NCI-H524 (cell line): ENCODE measurements at places on chromosomes 1 and 21.

GRCh38 chr21:45630066-45630694 lies 13.3 kb upstream of the PCBP3 start:
- no peak for DNase-seq

DNA sequence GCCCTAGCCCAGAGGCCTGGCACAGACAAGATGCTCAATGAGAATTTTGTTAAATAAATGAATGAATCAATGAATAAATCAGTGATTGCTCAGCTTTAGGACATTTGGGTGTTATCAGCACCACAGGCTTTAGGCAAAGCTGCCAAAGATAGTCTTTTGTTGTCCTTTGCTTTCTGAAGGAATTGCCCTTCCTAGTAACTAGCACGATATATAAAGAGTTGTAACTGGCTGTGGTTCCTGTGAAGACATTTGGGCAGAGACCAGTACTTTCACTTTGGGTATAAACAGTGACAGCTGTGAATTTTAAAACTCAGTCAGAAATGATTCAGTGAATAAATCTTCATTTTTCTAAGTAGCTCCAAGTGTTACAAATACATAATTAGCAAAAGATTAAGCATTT lies 13.3 kb downstream of the RNU5D-1 start:
- no peak for DNase-seq

DNA sequence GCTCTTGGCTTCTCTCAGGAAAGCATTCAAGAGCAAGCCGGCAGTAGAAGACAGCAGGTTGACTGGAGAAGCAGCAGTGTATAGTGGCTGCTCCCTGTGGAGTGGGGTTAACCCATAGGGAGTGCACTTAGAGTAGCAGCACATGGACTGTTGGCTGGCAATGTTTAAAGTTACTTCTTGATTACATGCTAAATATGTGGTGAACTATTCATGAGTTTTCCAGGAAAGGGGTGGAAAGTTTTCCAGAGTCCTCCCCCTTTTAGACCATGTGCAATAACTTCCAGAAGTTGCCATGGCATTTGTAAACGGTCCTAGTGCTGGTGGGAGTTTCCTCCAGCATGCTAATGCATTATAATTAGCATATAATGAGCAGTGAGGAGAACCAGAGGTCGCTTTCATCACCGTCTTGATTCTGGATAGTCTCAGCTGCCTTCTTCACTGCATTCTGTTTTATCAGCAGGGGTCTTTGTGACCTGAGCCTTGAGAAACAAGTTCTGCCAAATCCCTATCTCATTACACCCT lies 131.8 kb downstream of the CCDC185 start:
- DNase-seq = no peak

- no peak for DNase-seq
These were observed 37.3 kb downstream of the KCND3 start for GRCh38 chr1:111952125-111952657.

GRCh38 chr1:172883387-172883791 lies 167.4 kb downstream of the TNFSF18 start:
- DNase-seq = no peak

GRCh38 chr1:3827813-3828307 lies 29.2 kb downstream of the CEP104 start:
- DNase-seq = no peak

- DNase-seq = no peak
These were observed 63.6 kb downstream of the EPHB2 start for GRCh38 chr1:22773981-22774832.

GRCh38 chr21:46003575-46004007 lies 22.0 kb downstream of the COL6A1 start:
- DNase-seq = no peak

GRCh38 chr1:14529475-14529874 lies 69.0 kb upstream of the KAZN start:
- no peak for DNase-seq

- no peak for DNase-seq
These were observed 43.3 kb downstream of the SIPA1L2 start for GRCh38 chr1:232586679-232587078.

- no peak for DNase-seq
These were observed 84.8 kb downstream of the DMRTB1 start for GRCh38 chr1:53543778-53544695.

GRCh38 chr1:169653873-169654272 lies 23.9 kb upstream of the SELP start:
- DNase-seq = no peak

GRCh38 chr1:18104546-18105100 lies 3.0 kb upstream of the IGSF21 start:
- no peak for DNase-seq

DNA sequence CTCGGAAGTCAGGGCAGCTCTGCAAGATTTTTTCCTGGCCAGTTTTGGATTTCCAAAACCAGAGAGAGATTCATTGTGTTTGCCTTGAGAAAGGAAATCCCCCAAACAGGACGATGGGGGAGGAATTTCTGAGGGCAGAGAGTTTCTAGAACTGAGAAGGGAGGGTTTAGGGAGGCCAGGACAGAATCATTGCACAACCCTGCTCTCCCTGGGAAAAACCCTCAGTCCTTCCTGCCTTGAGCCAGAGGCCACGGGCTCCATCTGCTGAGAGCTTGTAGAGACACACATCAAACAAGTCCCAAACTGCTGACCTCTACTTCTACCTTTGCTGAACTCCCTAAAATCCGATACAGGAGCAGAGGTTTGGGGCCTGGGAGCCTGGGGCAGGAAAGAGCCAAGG lies 99.7 kb downstream of the NMNAT2 start:
- no peak for DNase-seq

- DNase-seq = no peak
These were observed 19.0 kb downstream of the YARS1 start for GRCh38 chr1:32798191-32798590.

DNA sequence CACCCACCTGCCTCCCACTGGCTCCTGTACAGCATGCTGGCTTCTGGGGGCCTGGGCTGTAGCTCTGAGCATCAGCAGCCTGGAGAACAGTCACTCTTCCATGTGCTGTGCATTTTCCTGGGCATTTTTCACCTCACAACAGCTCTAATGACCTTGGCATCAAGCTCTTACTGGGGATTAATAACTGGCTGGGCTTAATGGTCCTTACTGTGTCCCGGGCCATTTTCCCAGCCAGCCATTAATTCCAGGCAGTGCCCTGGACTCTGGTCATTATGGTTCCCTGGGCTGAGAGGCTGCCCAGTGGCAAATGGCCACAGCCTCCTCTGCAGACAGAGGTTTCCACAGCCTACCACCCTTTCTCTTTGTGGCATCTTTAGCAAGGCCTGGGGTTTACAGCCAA lies 171.8 kb downstream of the ST6GALNAC5 start:
- no peak for DNase-seq

DNA sequence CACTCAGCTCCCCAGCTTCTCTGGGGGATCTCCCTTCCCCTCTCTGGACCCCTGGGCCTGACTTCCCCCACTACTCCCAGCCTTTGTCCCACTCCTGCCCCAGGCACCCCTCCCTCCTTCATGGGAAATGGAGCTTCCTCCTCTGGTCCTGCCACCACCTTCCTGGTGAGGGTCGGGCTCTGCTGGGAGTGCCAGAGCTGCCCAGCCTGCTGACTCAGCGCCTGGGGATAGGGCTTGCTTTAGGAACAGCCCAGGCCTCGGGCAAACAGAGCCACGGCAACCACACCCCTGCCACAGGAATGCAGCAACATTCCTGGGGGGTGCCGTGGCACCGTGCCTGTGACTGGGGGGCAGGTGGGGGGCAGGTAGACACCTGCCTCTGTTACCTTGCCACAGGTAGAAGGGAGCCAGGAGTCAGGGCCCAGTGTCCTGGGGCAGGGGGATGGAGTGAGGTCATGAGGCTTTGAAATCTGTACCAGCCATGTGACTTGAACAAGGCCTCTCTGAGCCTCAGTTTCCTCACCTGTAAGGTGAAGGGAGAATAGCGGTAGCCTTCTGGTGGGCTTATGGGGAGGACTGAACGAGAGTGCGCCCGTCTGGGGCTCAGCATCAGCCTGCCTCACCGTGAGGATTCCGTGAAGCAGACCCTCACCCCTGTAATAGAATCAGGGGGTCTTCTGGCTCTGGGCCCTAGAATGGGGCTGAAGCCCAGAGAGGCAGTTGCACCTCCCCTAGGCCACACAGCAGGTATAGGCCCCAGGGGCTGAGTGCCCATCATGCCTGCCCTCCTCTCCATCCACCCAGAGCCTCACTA lies 17.8 kb upstream of the EPHA2 start:
- DNase-seq = no peak
